ENCODE measurements at places on chromosomes 5 and 9.

- DNase-seq, result no peak
Measured at GRCh38 chr5:98700730-98701129, 72.7 kb upstream of the RGMB start.

DNA sequence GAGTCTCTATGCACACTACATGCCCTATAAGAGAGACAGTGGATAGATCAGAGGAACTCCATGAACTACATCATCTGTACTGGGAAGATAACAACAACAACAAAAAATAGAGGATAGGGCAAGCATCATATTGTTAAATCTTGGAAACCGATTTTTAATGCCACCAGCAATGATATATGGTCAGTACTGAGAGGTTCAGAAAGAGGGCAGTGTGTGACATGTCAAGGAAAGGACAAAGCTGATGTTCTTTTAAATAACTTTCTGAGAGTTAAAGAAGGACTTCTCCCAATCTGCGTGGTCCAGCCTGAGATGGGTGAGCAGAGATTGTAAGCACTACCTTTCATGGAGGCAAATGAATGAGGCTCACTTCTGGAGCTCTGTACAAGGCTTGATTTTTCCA lies 62.0 kb upstream of the PHF24 start:
- DNase-seq, result no peak

- DNase-seq, result no peak
Measured at GRCh38 chr5:9776525-9776924, 146.4 kb upstream of the TAS2R1 start.

- DNase-seq, result no peak
Measured at GRCh38 chr5:8523501-8523900, 654.6 kb downstream of the MTRR start.

DNA sequence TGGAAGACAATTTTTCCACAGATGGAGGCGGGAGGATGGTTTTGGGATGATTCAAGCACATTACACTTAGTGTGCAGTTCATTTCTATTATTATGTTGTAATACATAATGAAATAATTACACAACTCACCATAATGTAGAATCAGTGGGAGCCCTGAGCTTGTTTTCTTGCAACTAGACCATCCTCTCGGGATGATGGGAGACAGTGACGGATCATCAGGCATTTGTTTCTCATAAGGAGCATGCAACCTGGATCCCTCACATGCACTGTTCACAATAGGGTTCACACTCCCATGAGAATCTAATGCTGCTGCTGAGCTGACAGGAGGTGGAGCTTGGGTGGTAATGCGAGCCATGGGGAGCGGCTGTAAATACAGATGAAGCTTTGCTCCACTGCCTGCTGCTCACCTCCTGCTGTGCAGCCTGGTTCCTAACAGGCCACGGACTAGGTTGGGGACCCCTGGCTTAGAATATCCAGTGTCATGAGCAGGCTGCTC lies 1.6 kb downstream of the STKLD1 start:
- DNase-seq, result no peak

- DNase-seq, result no peak
Measured at GRCh38 chr5:124741711-124742496, 4.5 kb downstream of the ZNF608 start.

DNA sequence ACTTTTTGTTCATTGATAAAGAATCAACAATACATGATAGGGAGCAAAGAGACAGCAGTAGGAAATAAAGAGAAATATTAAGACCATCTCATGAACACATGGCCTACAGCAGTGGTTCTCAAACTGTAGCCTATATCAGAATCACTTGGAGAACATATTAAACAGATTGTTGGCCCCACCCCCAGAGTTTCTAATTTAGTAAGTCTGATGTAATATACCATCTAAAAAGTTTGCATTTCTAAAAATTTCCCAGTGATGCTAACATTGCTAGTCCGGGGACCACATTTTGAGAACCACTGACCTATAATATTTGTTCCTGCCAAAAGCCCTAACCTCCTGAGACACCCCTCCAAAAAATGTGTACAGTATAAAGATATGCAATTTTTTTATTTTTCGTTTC lies 306.2 kb upstream of the NREP start:
- DNase-seq, result no peak

GRCh38 chr5:35302544-35302943 lies 72.3 kb upstream of the PRLR start:
- no peak for DNase-seq

DNA sequence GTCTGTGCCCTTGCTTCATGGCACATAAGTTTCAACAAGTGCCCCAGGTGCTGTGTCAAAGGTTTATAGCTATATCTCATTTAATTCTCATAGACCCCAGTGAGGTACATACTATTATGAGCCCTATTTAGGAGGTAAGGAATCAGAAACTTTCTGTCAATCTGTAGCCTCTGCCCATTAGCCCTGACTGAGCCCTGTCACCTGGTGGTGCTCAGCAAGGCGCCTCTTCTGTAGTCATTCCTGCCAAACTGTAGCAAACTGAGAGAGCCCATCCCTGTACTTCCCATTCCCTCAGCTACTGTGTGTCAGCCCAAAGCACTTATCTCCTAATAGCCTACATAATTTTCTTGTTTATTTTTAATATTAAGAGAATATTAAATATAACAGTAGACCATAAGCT lies 46.5 kb upstream of the FOXI1 start:
- no peak for DNase-seq

DNA sequence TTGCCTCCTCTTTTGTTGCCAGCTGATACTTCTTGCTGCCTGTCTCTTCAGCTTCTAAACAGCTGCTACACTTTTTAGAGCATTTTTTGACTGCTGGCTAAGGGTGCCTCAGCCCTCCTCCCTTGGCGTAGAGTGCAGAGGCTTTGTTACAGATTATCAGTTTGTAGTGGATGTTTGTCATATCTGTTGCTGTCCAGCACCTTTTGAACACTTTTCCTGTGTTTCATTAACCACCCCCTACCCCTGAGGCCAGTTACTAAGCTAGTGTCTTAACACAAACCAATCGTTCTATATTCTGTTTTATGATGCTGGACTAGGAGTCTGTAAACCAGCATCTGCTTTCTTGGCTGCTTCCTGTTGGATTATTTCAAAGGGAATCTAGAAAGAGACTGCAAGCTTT lies 441.5 kb downstream of the DNAH5 start:
- no peak for DNase-seq

GRCh38 chr9:111375817-111376564 lies 46.0 kb upstream of the OR2K2 start:
- DNase-seq, result no peak
